Suprapubic skin (tissue), 4 donors: ENCODE measurements at places on chromosomes 6 and 20. TPM values are rescaled to one million over a fixed set of nuclear protein-coding genes. Genes with fewer than 3 reads are reported as not detected.

- no peak for DNase-seq
- no peaks in the 10 kb centered on the region for H3K27me3 ChIP-seq
- H3K4me3 ChIP-seq, result no peak overlapping the region
- H3K4me1 ChIP-seq, result no peaks in the 10 kb centered on the region
- no peaks in the 10 kb centered on the region for H3K36me3 ChIP-seq
- H3K27ac ChIP-seq, result no peak overlapping the region
These were observed 65.4 kb upstream of the PHIP start for GRCh38 chr6:79143320-79143898.

DNA sequence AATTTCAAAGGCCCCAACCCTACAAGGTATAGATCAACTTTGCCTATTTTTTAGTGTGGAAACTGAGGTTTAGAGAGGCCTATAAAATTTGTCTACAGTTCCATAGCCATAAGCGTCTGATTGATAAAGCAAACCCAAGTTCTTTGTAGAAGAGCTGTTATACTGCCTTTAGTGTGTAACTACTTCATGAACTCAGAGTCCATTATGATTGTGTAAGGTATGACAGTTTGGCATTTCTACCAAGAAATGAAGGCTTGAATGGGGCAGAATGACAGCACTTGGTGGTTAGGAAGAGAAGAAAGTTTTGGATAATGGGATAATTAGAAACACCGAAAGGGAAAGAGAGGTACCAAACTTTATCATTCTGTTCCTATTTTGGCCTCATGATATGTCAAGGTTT lies 38.1 kb downstream of the SMAP1 start:
- H3K36me3 ChIP-seq, result no peaks in the 10 kb centered on the region
- H3K27me3 ChIP-seq, result no peaks in the 10 kb centered on the region
- DNase-seq, result no peak
- peaks cover 3% of the 10 kb centered on the region for H3K4me1 ChIP-seq
- no peak overlapping the region for H3K27ac ChIP-seq
- no peak overlapping the region for H3K4me3 ChIP-seq

GRCh38 chr6:65707126-65707826 lies at the start of gene EYS:
TSS of gene EYS (minus strand) at chr6:65707226. CDS start at chr6:65495410, 211,816 bp downstream.
- H3K4me1 ChIP-seq, result no peaks in the 10 kb centered on the region
- H3K36me3 ChIP-seq, result no peaks in the 10 kb centered on the region
- H3K27ac ChIP-seq, result no peak within 1 kb of the TSS
- H3K4me3 ChIP-seq, result no peak within 1 kb of the TSS
- DNase-seq, result no peak

GRCh38 chr6:67629258-67629657 lies 1005.8 kb upstream of the ADGRB3 start:
- no peaks in the 10 kb centered on the region for H3K27me3 ChIP-seq
- no peak overlapping the region for H3K27ac ChIP-seq
- H3K4me3 ChIP-seq, result no peak overlapping the region
- H3K4me1 ChIP-seq, result no peaks in the 10 kb centered on the region
- no peak for DNase-seq
- H3K36me3 ChIP-seq, result no peaks in the 10 kb centered on the region

DNA sequence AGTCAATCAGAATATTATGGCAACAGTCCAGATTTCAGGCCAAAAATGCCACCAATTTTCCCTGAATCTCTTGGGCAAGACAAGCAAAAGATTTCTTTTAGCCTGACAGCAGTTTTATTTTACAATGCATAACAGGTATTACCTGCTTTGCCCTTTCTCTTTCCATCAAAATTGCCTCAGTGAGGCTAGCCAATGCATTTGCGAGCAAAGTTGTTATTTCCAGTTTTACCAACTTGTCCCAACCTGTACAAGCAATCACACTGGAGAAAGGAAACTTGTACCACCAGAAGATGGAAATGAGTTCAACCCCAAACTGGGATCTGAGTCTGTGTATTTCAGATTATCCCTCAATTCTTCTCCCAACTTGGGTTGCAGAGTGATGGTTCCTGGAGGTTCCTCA lies 279.9 kb upstream of the CDYL start:
- H3K27ac ChIP-seq, result no peak overlapping the region
- H3K4me1 ChIP-seq, result peaks cover 8% of the 10 kb centered on the region
- H3K36me3 ChIP-seq, result no peaks in the 10 kb centered on the region
- no peak for DNase-seq
- no peak overlapping the region for H3K4me3 ChIP-seq

DNA sequence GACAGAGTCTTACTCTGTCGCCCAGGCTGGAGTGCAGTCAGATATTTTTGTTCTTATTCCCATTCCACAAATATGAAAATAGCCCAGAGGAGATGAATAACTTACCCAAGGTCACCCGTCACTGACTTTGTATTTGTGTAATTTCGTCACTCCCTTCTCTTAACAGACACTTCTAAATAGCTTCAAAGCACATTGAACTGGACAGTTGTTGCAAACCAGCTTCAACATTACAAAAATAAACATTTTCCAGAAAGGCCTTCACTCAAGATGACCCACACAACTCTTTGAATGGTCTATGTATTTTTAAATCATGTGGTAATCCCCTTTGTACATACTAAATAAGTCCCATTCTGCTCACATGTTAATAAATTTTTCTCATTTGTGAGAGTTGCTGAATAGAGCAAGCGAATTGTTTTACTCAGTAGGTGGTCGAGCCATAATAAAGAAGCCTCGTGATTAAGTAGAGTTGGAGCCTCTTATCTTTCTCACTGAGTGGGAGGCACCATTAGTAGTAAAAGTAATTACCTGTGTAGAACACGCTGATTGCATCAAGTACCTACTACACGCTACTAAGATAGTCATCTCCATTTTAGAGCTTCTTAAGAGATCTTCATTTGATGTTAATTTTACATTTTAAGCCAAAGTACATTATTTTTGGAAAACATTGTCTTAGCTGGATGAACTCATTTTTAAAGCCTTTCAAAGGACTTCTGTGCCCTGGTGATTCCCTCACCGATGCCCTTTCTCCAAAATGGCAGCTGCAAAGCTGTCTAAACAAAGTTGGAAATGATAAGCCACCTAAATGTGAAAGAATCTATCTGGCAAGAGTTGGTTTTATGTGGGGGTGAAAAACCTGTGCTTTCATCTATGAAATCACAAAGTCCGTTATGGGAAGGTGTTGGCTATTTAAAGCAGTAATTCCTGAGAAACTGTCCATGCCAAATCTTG lies 110.0 kb downstream of the TSHZ2 start:
- no peaks in the 10 kb centered on the region for H3K27me3 ChIP-seq
- DNase-seq, result no peak
- no peaks in the 10 kb centered on the region for H3K36me3 ChIP-seq
- no peak overlapping the region for H3K4me3 ChIP-seq

DNA sequence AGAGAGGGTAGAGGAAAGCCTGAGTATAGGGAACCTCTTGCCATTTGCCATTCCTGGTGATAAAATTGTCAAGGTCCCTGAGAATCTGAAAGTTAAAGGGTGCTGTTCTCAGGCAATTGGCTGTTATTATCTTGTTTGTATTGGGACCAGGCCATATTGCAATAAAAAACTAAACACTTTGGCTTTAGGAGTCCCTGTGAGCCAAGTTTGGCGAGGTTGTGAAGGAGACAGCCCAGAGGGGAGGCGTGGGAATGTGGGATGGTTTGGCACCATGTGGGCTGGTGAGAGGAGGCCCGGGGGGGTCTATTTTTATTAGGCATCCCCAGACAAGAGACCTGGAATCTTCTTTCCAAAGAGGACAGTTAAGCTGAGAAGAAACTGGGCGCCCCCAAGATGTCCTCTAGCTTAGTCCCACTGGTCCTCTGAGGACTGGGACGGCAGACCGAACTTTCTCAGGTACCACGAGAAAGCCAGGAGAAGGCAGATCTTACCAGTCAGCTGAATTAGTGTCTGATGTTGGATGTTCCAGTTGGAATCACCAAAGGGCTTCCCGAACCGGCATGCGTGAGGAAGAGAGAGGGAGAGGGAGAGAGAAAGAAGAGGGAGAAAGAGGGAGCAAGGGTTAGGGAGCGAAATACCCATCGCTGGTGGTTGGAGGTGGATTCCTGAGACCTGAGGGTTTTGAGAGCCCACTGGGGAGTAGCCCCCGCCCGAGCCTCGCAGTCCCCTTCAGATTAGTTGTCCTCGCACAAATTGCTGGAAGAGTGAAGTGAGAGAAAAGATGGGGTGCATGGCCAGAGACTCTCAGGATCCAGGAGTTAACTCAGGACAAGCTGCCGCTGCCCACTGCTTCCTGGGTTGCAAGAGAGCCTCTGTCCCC lies 24.4 kb downstream of the DYNLT1 start:
- no peak overlapping the region for H3K4me3 ChIP-seq
- H3K36me3 ChIP-seq, result peaks cover 40% of the 10 kb centered on the region
- H3K27ac ChIP-seq, result no peak overlapping the region
- no peaks in the 10 kb centered on the region for H3K27me3 ChIP-seq

DNA sequence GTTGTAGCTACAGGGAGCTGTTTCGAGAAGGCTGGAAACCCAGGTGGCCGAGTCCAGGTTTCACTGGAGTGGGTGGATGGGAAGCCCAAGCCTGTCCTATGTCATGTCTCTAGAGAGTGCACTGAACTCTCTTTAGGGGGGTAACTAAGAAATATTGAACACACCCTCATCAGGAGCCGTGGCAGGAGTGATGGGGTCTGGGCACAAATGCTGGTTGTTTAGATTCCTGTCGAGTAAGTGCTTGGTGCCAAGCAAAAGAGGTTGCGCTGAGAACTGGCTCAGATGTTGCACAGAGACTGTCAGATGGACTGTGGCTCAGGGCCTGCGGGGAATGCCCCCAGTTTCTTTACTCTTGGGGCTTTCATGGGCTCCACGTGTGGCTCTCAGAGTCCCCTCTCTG lies 7.3 kb upstream of the FAM209A start:
- peak; percentile 48 for DNase-seq
- H3K4me3 ChIP-seq, result no peak overlapping the region
- H3K36me3 ChIP-seq, result peaks cover 82% of the 10 kb centered on the region
- no peaks in the 10 kb centered on the region for H3K27me3 ChIP-seq
- no peak overlapping the region for H3K27ac ChIP-seq

DNA sequence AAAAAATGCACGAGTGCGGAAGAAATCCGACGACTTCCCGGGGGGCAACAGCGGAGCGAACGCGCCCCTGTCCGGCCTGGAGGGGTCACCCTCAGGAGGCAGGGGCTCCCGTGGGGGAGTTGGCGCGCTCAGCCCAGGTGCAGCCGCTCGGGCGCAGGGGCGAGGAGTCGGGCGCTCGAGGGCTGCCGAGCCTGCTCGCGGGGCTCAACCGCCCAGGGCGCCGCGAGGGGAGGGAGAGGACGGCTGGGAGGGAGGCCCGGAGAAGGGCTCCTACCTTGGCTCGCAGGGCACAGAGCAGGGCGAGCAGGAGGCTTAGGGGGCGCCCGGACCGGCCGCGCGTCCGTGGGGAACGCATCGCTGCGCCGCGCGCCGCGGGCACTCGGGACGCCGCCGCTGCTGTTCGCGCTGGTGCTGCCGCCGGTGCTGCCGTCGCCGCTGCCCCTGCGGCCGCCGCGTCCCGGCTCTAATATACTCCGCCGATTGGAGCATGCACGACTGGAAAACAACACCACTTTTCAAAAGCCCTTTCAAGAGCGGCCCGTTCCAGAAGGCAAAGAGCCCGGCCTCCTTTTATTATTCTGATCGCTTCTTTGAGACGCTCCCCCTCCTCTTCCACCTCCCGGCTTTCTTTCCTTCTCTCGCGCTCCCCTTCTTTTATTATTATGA lies 490 bp downstream of the JAG1 start:
- peak overlapping the region; percentile 100 for H3K27ac ChIP-seq
- peaks cover 2% of the 10 kb centered on the region for H3K36me3 ChIP-seq
- H3K27me3 ChIP-seq, result no peaks in the 10 kb centered on the region
- H3K4me1 ChIP-seq, result peaks cover 46% of the 10 kb centered on the region
- DNase-seq, result no peak

GRCh38 chr6:12666886-12667285 lies 49.7 kb upstream of the PHACTR1 start:
- H3K4me3 ChIP-seq, result no peak overlapping the region
- H3K36me3 ChIP-seq, result no peaks in the 10 kb centered on the region

DNA sequence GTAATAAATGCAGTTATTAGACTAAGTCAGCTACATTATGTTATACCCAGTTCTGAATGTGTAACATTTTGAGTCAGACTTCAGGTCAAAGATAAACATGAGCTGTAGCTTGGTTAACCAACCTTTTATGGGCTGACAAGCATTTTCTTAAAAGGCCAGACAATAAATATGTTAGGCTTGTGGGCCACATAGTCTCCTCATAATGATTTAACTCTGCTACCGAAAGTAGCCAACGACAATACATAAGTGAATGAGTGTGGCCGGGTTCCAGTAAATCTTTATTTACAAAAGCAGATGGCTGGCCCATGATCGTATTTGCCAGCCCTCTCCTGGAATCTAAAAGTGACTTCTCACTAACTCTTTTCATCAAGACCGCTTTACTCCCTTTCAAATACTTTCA lies 49.9 kb downstream of the ATG5 start:
- H3K27me3 ChIP-seq, result no peaks in the 10 kb centered on the region
- no peak overlapping the region for H3K4me3 ChIP-seq
- no peak for DNase-seq

GRCh38 chr6:3849681-3850450 lies 693 bp downstream of the FAM50B start:
- H3K27me3 ChIP-seq, result no peaks in the 10 kb centered on the region
- no peaks in the 10 kb centered on the region for H3K36me3 ChIP-seq
- peak overlapping the region; percentile 70 for H3K27ac ChIP-seq
- H3K4me3 ChIP-seq, result peak overlapping the region; percentile 45
- no peak for DNase-seq

DNA sequence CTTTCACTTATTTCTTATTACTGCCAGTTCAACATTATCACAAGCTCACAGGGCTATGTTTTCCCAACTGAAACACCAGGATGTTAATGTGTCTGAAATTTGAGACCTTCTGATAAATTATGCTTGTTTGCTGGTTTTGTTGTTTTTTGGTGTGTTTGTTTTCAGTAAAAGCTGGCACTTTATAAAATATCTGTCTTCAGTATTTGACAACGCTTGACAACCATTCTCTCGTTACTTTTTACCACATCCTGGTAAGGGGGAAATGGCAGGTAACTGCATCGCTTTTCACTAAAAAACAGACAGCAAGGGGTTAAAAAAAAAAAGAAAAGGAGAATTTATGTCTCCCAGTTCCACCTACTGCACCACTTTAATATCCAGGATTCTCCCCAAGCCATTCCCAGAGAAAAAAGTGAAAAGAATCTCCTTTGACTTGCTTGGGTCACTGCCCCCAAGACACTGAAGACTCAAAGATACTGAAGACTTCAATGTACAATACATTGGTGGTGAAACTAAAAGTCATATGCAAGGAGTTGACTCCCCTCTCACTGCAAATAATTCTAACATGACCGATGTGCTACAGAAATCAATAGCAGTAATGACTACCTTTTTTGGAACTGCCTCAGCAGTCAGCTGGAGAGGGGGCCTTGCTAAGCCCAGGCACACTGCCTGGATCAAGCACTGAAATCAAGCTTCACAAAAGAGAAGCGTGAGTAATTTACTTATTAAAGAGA lies 88.9 kb downstream of the HIVEP2 start:
- H3K36me3 ChIP-seq, result no peaks in the 10 kb centered on the region
- H3K27me3 ChIP-seq, result no peaks in the 10 kb centered on the region

Gene NKX2-2
- not detected for total RNA-seq

Gene KCNQ5
- 0.42 TPM for total RNA-seq

Gene RSPO3
- total RNA-seq, result 0.39 TPM

Gene SYCP2
- total RNA-seq, result 1.8 TPM

Gene PSMB9
- total RNA-seq, result 19.4 TPM
